Fibroblast of the aortic adventitia (primary cell): ENCODE measurements at places on chromosomes 1 and 21. TPM values are rescaled to one million over a fixed set of nuclear protein-coding genes. Genes with fewer than 3 reads are reported as not detected.

Gene EFNA3
- total RNA-seq = 0.90 TPM in 1 of 2 replicates, not detected in the other

Gene PRAMEF4
- not detected in 2 replicates for total RNA-seq

Gene MRAP
- total RNA-seq = not detected in 2 replicates

Gene PRKAA2
- 0.16 and 3.7 TPM in 2 replicates for total RNA-seq

Gene NOTCH2
- 122 and 143 TPM in 2 replicates for total RNA-seq

Gene RAVER2
- total RNA-seq = 7.2 and 8.5 TPM in 2 replicates

Gene TGFBR3
- total RNA-seq = 37.2 and 118 TPM in 2 replicates

Gene GPN2
- total RNA-seq = 7.0 and 8.7 TPM in 2 replicates
